Epithelial cell of proximal tubule (primary cell): ENCODE measurements at places on chromosomes 5 and 9. TPM values are rescaled to one million over a fixed set of nuclear protein-coding genes. Genes with fewer than 3 reads are reported as not detected.
A peak's percentile ranks its signal among the peaks of the same experiment; 100 is the strongest.

DNA sequence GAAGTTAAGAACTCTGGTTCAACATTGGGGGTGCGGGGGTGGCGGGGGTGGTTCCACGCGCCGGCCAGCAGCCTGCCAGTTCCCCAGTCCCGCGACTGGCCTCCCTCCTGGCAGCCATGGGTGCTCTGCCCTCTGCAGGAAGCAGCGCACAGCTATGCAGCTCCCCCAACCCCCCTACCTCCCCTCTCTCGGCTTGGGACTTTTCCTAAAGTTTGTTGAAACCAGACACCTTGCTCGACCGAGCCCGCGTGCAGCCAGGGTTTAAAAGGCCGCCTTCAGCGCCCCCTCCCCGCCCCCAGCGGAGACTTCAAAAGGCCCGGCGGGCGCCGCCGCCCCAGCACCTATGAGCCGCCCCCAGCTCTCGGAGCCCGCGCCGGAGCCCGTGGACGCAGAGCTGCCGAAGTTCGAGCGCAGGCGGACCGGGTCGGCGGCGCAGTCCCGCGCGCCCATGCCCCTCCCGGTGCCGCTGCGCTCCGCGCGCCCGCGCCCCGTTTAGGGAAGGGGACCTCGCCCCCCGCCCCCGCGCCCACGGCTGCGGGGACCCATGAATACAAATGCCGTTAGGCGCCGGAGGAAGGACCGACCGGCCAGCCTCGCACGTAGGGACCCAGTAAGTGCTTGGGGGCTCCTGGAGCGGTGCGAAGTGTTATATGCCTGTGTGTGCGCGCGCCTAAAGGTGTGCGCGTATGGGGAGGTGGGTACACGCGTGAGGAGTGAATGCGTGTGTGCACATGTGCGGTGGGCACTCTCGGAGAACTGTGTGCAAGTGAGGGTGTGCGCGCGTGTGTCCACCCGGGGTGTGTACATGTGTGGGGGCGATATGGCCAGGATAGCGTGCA lies 1.4 kb upstream of the COL27A1 start:
- no peak for DNase-seq

DOCK8 gene
- 0.51 and 0.92 TPM in 2 replicates for total RNA-seq

GRCh38 chr5:177402271-177403043 lies 2.0 kb upstream of the PFN3 start:
- DNase-seq = peak; percentile 42

SMIM3 gene
- 8.8 and 9.5 TPM in 2 replicates for total RNA-seq

C9 gene
- total RNA-seq = not detected in 2 replicates

DNA sequence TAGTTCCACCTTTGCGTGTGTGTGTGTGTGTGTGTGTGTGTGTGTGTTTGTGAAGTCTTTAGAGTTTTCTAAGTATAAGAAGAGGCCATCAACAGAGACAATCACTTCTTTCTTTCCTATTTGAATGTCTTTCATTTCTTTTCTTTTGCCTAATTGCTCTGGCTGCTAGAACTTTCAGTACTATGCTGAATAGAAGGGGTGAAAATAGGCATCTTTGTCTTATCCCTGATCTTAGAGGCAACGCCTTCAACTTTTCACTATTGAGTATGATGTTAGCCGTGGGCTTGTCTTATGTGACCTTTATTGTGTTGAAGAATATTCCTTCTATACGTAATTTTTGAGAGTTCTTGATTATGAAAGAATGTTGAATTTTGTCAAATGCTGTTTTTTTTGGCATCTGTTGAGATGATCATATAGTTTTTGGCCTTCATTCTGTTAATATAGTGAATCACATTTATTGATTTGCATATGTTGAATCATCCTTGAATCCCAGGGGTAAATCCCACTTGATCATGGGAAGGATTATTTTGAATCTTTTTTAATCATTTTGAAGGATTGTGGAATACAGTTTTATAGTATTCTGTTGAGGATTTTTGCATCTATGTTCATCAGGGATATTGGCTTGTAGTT lies 134.8 kb upstream of the CD180 start:
- no peak for DNase-seq

FAM169A gene
- total RNA-seq = 8.9 and 11.1 TPM in 2 replicates

PDCD1LG2 gene
- total RNA-seq = 2.7 and 12.4 TPM in 2 replicates

GRCh38 chr9:96449523-96449844 lies 485 bp upstream of the HABP4 start:
- DNase-seq = no peak

GRCh38 chr5:172453206-172453985 lies 929 bp downstream of the SH3PXD2B start:
- DNase-seq = no peak

TPPP gene
- total RNA-seq = 0.46 and 1.0 TPM in 2 replicates

DNA sequence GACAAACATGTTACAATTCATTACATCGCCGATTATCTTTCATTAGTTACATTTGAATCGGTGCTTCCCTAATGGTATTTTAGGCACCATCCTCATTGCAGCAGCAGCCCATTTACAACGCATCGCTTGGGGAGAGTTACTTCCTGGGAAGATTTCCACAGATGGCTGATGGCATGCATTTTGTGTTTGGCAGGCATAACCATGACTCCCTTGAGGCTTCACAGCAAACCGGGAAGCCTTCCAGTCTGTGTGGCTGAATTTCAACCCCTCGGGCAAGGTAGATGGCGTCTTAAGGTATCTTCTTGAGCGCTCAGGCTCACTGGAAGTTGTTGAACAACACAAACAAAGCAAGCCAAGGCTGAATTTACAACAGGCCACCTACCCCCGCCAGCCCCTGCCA lies 1.6 kb upstream of the DNAH5 start:
- DNase-seq = no peak

KIF12 gene
- total RNA-seq = 13.5 and 39.3 TPM in 2 replicates
